ENCODE measurements at places on chromosomes 1 and 21.

DNA sequence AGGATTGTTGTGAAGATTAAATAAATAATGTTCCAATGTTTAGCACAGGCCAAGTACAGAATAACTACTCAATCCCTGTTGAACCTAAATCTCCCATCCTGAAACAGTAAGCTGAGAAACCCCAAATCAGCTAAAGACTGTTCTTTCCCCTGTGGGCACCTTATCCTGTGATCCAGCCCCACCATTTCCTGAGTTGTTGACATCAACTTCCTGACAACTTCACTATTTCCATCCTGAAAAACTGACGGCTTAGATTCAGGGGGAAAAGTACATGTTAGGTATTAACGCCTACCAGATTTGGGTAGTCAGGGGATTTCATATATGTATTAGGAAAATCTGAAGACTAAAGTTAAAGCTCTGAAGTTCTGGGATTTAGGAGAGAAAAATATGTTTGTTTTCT, 51.7 kb upstream of the PALMD start:
- no peak for DNase-seq
- no peaks in the 10 kb centered on the region for H3K36me3 ChIP-seq
- H3K27me3 ChIP-seq: no peaks in the 10 kb centered on the region
- H3K27ac ChIP-seq: no peak overlapping the region

GRCh38 chr1:199733125-199733524, 294.4 kb upstream of the NR5A2 start:
- H3K27ac ChIP-seq: no peak overlapping the region
- H3K36me3 ChIP-seq: no peaks in the 10 kb centered on the region
- no peak overlapping the region for H3K4me3 ChIP-seq
- no peak for DNase-seq
- H3K27me3 ChIP-seq: no peaks in the 10 kb centered on the region

DNA sequence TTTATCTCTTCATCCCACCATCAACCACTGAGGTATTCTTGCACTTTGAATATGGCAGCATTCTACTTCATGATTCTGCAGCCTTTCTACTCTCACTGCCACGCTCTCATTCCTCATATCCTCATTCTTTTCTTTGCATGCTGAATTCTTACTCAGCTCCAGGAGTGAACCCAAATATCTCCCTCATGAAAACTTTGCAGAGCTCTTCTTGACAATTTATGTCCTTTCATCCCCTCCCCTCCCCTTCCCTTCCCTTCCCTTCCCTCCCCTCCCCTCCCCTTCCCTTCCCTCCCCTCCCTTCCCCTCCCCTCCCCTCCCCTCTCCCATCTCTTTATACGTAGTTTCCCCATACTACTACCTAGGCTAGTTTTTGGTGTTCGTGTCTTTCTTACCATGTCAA, 363.9 kb downstream of the RYR2 start:
- H3K4me1 ChIP-seq: no peaks in the 10 kb centered on the region
- DNase-seq: no peak
- no peaks in the 10 kb centered on the region for H3K36me3 ChIP-seq
- H3K27ac ChIP-seq: no peak overlapping the region
- H3K4me3 ChIP-seq: no peak overlapping the region
- H3K27me3 ChIP-seq: no peaks in the 10 kb centered on the region

- no peak within 1 kb of the TSS for H3K4me3 ChIP-seq
- no peaks in the 10 kb centered on the region for H3K36me3 ChIP-seq
- no peak for DNase-seq
- no peaks in the 10 kb centered on the region for H3K27me3 ChIP-seq
- peaks cover 24% of the 10 kb centered on the region for H3K4me1 ChIP-seq
These were observed at the start of gene S100A12 for GRCh38 chr1:153375511-153375910. TSS of gene S100A12 (minus strand) at chr1:153375621. CDS start at chr1:153374592, 1,029 bp downstream.

DNA sequence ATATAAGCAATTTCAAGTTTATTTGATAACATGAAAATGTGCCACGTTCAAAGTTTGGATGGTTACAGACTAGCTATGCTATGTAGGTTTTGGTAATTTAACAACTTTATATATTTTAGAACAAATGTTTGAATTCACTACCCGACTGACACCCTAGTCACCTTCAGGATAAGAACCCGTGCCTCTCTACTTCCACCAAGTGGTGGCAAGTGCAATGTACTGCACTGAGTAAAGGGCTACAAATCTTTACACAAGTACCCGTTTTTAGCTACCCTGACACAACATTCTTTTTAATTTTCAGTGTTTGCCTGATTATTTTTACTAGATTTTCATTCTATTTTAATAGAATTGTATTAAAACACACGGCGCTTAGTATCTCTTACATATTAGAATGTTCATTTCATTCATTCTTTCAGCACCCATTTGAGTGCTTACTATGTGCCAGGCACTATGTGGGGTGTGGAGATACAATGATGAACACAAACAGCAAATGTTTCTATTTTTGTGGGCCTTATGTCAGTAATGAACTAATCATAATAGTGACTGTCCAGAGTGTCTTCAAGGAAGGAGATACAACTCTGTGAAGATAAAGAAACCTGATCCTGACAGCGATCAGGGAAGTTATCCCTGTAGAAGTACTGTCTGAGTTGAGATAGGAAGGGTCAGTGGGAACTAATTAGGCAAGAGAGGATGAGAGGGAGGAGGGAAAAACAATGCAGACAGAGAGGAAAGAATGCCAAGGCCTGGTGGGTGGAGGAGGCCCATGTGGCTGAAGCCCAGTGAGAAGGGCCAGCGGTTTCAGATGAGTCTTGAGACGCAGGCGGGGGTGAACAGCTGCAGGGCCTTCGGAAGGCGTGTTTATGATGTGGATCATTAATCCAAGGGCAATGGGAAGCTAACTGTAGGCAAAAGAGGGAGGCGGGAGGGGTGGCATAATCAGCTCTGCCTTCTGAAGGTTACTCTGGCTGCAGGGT, 3.8 kb downstream of the LCA5L start:
- no peaks in the 10 kb centered on the region for H3K36me3 ChIP-seq
- DNase-seq: no peak
- no peak overlapping the region for H3K27ac ChIP-seq
- no peak overlapping the region for H3K4me3 ChIP-seq
- H3K27me3 ChIP-seq: no peaks in the 10 kb centered on the region

GRCh38 chr1:34777519-34778321, 3.3 kb upstream of the GJB3 start:
- peaks cover 58% of the 10 kb centered on the region for H3K27me3 ChIP-seq
- H3K36me3 ChIP-seq: no peaks in the 10 kb centered on the region
- peaks cover 43% of the 10 kb centered on the region for H3K4me1 ChIP-seq

DNA sequence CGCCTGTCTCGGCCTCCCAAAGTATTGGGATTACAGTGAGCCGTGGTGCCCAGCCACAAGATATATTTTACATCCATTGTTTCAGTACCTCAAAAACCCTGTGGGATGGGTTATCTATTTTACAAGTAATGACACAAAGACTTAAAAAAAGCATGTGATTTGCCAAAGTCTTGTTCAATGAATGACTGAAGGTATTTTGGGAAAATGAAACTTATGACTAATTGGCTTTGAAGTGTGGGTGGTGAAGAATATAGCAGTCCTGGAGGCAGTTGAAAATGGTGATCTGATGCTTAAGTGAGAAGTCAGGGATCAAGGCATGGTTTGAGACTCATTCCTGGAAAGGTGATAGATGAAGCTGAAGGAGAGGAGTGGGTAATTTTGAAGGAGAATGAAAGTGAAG, 3.0 kb downstream of the SWT1 start:
- no peaks in the 10 kb centered on the region for H3K27me3 ChIP-seq
- H3K27ac ChIP-seq: no peak overlapping the region
- H3K4me1 ChIP-seq: peaks cover 8% of the 10 kb centered on the region
- DNase-seq: no peak

DNA sequence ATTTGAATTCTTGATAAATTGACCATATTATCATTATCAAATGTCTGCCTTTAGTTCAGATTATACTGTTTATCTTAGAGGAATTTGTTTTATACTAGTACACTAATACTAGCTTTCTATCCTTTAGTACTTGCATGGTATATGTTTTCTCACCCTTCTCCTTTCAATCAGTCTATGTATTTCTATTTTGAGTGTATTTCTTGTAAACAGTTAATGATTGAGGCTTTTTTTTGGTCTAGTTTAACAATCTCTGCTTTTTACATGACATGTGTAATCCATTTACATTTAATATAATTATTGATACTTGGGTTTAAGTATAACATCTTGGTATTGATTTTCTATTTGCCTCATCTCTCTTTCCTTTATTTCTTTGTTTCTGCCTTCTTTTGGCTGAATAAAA, 224.9 kb downstream of the CENPF start:
- no peak overlapping the region for H3K27ac ChIP-seq
- DNase-seq: no peak
- no peaks in the 10 kb centered on the region for H3K27me3 ChIP-seq
- H3K36me3 ChIP-seq: no peaks in the 10 kb centered on the region

GRCh38 chr1:4584449-4584848, 70.0 kb upstream of the AJAP1 start:
- no peaks in the 10 kb centered on the region for H3K27me3 ChIP-seq
- H3K36me3 ChIP-seq: no peaks in the 10 kb centered on the region
- H3K4me1 ChIP-seq: no peaks in the 10 kb centered on the region
- DNase-seq: no peak
- H3K27ac ChIP-seq: no peak overlapping the region

GRCh38 chr1:169124459-169124858, 18.0 kb downstream of the ATP1B1 start:
- no peak for DNase-seq
- H3K27ac ChIP-seq: no peak overlapping the region
- H3K27me3 ChIP-seq: no peaks in the 10 kb centered on the region
- peaks cover 31% of the 10 kb centered on the region for H3K4me1 ChIP-seq
- H3K36me3 ChIP-seq: no peaks in the 10 kb centered on the region
- no peak overlapping the region for H3K4me3 ChIP-seq

DNA sequence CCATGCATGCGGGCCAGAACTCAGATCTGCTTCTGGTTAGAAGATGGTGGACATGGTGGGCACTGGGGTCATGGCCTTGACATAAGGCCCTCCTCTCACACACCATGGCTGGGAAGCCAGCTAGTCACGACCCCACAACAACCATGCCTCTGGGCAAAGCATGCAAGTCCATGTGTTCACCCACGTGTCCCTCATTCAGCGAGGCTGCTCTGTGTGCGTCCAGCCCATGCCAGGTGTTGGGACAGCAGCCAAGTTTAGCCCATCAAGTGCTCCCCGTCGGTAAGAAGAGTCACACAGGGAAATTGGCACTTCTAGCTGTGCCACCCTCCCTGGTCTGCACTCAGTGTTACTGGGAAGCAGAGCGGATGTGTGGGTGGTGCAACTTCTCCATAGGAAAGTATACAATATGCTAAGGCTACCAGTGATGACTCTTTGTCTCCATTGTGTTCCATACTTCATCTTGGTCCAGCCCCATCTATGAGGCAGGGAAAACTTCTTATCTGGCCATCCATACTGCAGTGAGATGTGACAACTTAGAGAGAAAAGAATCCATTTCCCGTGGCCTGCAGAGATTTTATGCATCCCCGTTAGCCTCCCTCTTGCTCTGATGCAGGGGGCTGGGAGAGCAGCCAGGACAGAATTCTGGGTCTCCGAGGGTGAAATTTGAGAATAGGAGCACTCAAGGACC, 198.0 kb downstream of the GRIK3 start:
- no peak overlapping the region for H3K27ac ChIP-seq
- H3K27me3 ChIP-seq: no peaks in the 10 kb centered on the region
- H3K4me1 ChIP-seq: no peaks in the 10 kb centered on the region
- H3K4me3 ChIP-seq: no peak overlapping the region

GRCh38 chr1:100658716-100659026, 60.9 kb upstream of the VCAM1 start:
- H3K27ac ChIP-seq: no peak overlapping the region
- H3K4me3 ChIP-seq: no peak overlapping the region
- H3K36me3 ChIP-seq: no peaks in the 10 kb centered on the region
- H3K4me1 ChIP-seq: no peaks in the 10 kb centered on the region
